ENCODE measurements at places on chromosomes 2 and 18.

DNA sequence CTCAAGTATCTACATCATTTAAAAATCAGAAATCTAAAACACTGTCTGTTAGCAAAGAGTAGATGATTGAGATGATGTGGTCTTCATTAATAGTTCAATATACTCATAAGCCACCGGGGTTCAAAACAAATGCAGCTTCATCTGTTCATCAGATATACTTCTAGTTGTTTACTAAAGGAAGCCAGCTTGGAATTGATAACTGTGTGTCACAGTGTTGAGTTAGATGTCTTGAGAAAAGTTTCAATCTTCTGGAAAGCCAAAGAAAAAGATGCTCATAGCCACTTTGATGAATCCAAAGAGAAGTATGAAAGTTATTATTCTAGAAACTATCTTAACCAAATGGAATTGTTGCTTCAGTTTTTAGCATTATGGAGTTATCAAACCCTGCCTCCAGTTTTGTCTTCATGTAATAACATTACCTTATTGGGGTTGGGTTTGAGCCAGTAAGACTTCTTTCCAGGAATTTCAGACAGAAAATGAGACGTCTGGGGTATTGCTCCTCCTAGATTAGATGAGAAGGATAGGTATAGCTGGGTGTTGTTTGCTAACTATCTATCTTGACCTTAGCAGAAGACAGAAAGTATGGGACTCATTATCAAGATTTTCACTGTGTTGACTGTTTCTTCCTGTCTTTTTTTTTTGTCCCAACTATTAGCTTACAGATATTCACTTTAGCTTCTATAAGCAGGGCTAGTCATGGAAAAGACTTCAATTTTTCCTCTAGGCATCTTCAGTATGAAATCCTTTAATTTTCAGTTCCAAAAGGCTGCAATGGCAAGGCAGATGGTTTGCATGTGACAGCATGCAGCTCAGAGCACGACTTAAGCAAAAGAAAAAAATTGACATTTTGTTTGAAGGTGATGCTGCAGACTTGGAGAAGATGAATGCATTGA, 66.5 kb downstream of the LNPK start:
- no peak for DNase-seq

- no peak for DNase-seq
Observed at GRCh38 chr2:222424729-222425671, 657 bp downstream of the SGPP2 start.

DNA sequence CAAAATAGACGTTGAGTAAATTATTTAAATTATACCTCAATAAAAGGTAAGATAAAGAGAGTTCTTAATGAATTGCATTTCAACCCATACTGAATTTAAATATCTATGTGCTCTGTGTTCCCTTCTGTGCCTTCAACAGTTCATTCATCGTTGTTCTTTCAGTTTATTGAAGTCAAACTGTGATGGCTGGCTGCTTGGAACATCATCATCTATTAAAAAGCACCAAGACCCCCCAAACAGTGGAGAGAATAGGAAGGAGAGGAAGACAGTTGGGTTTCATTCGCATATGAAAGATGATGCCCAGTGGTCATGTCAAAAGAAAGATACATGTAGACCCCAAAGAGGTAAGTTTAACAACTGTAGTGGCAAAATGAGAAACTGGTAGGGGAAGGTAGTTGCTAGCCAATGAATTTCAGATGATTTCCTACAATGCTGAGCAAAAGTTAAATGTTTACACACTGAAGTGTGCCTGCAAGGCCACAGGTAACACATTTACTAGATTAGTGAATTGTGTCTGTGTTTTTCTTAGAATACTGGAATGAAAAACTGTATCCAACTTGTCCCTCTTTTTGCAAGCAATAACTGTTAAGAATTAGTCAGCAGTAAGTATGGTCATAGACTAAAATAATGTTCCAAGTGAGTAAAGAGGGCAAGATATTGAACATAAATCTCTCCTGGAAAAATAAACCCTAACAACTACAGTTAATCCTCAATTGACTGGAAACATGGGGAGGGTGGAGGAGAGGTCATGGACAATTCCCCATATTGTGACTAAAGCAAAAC, 331.3 kb downstream of the KIAA1328 start:
- no peak for DNase-seq

GRCh38 chr2:10524341-10524740, 76.2 kb upstream of the ODC1 start:
- no peak for DNase-seq

Data from iPS DF 19.7 (cell line).